ENCODE measurements at places on chromosomes 16 and 17. TPM values are rescaled to one million over a fixed set of nuclear protein-coding genes. Genes with fewer than 3 reads are reported as not detected.

GCGR gene
- 0.61 TPM for total RNA-seq

SMTNL2 gene
- 4.5 TPM for total RNA-seq

PYDC1 gene
- 3.0 TPM for total RNA-seq

SDR42E1 gene
- total RNA-seq = not detected

PHOSPHO1 gene
- 0.73 TPM for total RNA-seq

SMIM36 gene
- total RNA-seq = not detected

SPEM3 gene
- not detected for total RNA-seq

CEP295NL gene
- total RNA-seq = 1.4 TPM

CACNG1 gene
- not detected for total RNA-seq

ELOB gene
- total RNA-seq = 248 TPM

PRR35 gene
- total RNA-seq = 0.50 TPM

TM4SF5 gene
- total RNA-seq = not detected

GNG13 gene
- total RNA-seq = not detected

SLC16A11 gene
- 0.67 TPM for total RNA-seq

CCL14 gene
- total RNA-seq = not detected

HIGD1B gene
- not detected for total RNA-seq

SPNS1 gene
- 49.7 TPM for total RNA-seq

HP gene
- total RNA-seq = not detected

CLEC19A gene
- 0.35 TPM for total RNA-seq

YBX2 gene
- 27.6 TPM for total RNA-seq

IQCK gene
- total RNA-seq = 6.2 TPM

CRHR1 gene
- total RNA-seq = 0.56 TPM

PDILT gene
- not detected for total RNA-seq

KRT20 gene
- not detected for total RNA-seq

SRCAP gene
- 54.3 TPM for total RNA-seq

GAS2L2 gene
- not detected for total RNA-seq

RAB11FIP4 gene
- 53.2 TPM for total RNA-seq

NACA2 gene
- not detected for total RNA-seq

BICDL2 gene
- total RNA-seq = 14.3 TPM

CNTNAP4 gene
- total RNA-seq = not detected

KIF18B gene
- total RNA-seq = 59.4 TPM

PRCD gene
- 2.1 TPM for total RNA-seq

AGRP gene
- total RNA-seq = not detected

NOXO1 gene
- 2.5 TPM for total RNA-seq

UBALD2 gene
- total RNA-seq = 22.6 TPM

Data from H1 (cell line).